ENCODE measurements at places on chromosomes 4 and X.
A peak's percentile ranks its signal among the peaks of the same experiment; 100 is the strongest.

DNA sequence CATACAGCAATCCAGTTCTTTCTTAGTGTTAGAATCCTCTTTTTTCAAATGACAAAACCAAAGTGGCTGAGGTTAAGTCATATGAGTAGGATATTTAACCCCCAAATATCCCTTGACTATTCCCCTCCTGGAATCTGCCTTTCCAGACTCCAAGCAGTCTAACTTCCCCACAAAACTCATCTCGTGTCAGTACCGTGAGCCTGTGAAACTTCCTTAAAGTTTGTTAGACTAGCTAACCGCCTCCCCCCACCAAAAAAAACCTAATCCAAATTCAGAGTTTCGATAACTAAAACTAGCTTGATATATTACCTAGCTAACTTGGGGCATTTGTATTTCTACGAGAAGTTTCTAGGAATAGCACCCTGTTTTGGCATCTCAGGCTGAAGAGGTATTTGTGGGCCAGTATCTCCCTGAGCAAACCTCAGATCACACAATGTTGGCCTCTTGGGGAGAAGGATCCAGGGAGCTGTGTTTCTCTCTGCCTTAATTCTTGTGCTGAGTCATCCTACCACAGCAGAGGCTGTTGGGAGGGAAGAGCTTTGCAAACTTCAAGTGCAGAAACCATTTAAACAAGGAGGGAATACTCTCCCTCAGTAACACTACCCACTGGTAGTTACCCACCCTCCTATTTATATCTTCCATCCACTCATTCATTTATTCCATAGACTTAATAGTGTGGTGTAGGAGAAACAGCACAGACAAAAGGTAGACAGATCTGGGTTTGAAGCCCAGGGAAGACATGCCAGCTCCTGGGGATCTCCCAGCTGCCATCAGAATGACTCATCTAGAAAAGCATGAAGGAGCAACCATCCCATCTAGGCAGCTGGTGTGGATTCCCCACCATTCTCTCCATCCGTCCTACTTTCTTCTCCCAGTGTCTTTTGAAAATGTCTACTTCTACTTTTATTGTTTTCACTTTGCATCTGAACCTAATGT, 39.3 kb upstream of the TXK start:
- DNase-seq: no peak

- DNase-seq: no peak
Observed at GRCh38 chrX:45885931-45886330, 659.3 kb downstream of the ZNF674 start.

DNA sequence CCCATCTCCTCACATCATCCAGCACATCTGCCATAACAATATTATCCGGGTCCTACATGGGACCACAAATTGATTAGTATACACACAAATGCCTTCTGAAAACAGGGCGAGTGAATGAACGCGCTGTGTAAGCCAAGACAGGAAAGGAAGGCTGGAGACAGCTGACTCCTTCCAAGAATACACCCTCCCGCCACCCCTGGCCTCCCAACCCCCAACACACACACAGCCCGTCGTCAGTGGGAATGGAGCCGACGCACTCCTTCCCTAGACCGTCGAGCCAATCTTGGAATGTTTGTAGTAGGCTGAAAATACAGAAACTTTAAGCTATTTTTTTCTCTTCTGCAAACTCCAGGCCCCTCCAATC, 319 bp upstream of the MAGEH1 start:
- no peak for DNase-seq

DNA sequence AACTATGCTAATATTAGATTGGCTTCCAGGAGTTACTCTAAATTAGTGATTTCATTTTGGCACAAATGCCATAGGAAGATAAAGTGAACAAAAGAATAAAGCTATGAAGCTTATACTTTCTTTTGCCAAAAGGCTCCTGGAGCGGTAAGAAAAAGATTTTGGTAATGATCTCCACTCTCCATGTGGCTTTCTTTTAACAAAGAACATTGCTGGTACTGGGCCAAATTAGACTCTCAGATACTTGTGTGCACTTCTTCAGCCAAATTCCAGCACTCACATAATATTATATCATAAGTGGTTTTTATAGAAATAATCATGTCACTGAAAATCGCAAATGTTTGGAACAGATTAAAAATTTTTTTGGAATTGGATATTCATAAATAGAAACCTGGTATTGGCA, 142.4 kb upstream of the FGF13 start:
- no peak for DNase-seq

GRCh38 chr4:64250061-64250460, 159.2 kb downstream of the TECRL start:
- DNase-seq: no peak

GRCh38 chrX:47745416-47745815, 86.4 kb upstream of the UXT start:
- no peak for DNase-seq

DNA sequence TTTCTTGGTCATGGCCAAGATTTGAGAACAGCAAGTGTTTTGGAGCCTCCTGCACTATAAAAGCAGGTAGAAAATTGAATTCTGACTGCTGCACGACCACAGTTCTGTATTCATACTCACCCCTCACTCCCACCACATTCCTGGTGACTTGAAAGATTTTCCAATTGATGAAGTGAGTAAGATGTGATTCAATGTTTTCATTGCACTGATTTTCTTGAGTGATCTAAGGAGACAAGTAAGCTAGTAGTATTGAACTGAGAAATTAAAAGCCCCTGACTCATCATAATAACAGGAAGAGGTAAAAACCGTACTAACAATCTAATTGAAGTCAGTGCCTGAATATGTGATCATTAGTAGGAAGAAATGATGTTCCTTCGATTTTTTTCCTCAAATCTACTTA, 6.1 kb upstream of the SEC24D start:
- DNase-seq: no peak

- DNase-seq: no peak
Observed at GRCh38 chr4:141637565-141637964, 1.2 kb downstream of the IL15 start.

- DNase-seq: no peak
Observed at GRCh38 chr4:182240161-182241130, 2.8 kb upstream of the TENM3 start.

DNA sequence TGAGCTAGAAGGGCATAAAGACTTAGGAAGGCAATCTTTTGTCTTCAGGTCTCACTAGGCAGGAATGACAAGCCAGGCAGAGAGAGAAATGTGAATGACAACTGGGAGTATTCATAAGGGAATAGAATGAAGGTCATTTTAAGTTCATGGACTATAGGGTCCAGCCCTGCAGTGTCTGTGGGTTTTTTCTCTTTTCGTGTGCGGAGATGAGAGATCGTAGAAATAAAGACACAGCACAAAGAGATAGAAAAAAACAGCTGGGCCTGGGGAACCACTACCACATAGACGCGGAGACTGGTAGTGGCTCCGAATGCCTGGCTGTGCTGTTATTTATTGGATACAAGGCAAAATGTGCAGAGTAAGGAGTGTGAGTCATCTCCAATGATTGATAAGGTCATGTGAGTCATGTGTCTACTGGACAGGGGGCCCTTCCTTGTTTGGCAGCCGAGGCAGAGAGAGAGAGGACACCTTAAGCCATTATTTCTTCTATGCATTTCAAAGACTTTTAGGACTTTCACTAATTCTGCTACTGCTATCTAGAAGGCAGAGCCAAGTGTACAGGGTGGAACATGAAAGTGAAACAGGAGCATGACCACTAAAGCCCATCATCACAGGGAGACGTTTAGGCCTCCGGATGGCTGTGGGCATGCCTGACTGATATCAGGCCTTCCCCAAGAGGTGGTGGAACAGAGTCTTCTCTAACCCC, 921.8 kb upstream of the PCDH10 start:
- DNase-seq: no peak

DNA sequence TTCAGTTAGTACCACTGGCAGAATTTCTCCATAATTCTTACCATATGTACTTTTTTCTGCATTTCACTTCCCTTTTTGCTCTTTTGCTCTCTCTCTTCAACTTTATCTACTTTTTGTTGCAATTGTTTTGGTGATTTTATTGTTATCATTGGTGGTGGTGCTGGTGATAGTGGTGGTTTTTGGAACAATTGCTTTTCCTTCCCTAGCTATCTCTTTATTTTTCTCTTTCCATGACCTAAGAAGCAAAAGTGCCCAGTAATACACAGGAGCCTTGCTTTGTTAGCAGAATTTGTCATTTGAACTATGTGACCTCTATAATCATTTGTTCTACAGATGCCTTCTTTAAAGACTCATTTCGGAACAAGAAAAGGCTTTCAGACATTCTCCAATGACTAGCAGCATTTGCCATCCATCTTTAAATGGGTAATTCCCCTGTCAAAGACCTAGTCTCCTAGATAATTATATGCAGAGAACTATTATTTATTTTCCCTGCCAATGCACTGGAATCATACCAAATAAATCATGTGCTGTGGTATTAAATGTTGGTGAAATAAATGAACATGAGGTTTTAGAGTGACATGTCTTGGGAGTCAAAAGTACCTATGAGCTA, 154.5 kb downstream of the GASK1B start:
- no peak for DNase-seq

GRCh38 chr4:6546091-6546490, 28.9 kb upstream of the MAN2B2 start:
- DNase-seq: no peak

GRCh38 chrX:120761810-120762209, 113.9 kb downstream of the CT47B1 start:
- DNase-seq: no peak

GRCh38 chrX:116413273-116413672, 23.1 kb upstream of the SLC6A14 start:
- no peak for DNase-seq

DNA sequence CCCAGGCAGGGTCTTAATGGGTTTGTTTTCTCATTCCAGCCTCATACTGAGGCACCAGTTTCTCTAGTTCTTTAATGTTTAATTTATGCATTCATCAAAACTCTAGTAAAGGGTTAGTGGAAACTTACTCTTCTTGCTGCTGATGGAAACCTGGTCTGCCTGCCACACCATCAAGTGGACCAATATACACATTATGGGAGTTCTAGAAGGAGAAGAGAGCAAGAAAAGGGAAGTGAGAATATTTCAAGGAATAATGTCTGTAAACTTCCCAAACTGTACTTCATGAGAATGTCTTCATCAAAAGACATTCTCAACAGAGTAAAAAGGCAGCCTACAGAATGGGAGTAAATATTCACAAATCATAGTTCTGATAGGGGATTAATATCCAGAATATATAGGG, 20.9 kb upstream of the DHX15 start:
- DNase-seq: no peak

DNA sequence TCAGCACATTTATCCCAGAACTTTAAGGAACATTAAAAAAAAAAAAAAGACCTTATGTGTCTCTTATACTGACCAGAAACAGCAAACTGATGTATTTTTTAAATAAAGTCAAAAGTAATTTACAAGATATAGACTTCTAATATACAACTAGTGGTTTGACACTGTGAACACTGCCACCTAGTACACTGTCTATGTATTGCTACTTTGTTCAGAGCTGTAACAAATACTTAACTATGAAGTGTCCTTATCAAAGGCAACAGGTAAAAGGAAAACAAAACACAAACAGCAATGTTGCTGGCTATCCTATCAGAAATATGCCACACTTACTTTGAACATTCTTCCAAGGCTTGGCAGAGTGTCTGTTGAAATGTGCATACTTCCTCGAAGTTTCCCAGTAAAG, 60.4 kb downstream of the CD40LG start:
- no peak for DNase-seq

DNA sequence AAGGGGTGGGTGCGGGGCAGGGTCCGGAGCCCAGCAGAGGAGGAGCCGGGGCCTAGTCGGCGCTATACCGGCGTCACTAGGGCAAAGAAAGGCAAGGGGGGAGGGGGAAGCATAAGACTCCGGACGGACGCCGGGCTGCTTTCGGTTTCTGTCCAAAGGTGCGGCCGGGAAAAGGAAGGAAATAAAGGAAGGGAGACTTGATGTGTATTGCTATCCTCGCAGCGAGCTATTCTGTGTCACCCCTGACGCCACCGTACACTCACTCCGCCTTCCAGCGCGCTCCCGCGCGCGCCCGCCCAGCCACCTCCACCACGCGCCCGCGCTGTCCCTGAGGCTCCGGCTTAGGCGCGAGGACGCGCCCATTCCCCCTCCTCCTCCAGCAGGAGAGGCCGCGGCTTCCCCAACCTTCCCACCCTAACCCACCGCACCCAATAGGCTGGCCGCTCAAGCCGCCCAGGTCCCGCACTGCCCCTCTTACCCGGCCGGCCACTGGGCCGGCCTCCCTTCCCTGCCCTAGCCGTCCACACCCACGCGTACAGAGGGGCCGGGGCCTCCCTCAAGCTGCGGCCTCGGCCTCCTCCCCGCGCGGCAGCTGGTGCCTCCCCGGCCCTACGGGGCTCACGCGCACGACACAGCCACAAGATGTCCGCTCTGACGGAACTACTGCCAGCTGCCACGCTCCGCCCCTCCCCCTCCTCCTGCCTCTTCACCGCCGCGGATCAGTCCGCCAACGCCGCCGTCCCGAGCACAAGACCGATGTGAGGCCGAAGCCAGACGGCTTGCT, at the start of gene UBE2D3:
Gene UBE2D3, minus strand, starts transcription at position 662 of the 784 bp plus-strand sequence. CDS start 1,043 bp downstream, outside the sequence.
- peak; percentile 91 for DNase-seq

DNA sequence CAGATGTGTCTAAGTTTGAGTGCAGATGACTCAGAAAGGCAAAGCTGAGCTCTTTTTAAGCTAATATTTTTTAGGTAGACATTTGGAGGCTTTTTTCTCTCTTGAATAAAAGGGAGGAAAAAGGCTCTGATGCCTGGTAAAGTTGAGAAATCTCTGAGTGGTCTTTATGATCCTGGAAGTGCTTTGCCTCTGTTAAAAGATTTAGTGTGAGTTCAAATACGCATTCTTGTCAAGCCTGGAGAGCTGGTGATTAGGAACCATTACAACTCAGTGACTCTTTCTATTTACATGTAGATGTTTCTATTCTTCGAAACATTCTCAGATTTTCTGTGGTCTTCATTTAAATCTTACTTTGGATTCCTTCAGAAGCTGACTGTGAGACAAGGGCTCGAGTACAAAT, 143.4 kb upstream of the MED14 start:
- no peak for DNase-seq

DNA sequence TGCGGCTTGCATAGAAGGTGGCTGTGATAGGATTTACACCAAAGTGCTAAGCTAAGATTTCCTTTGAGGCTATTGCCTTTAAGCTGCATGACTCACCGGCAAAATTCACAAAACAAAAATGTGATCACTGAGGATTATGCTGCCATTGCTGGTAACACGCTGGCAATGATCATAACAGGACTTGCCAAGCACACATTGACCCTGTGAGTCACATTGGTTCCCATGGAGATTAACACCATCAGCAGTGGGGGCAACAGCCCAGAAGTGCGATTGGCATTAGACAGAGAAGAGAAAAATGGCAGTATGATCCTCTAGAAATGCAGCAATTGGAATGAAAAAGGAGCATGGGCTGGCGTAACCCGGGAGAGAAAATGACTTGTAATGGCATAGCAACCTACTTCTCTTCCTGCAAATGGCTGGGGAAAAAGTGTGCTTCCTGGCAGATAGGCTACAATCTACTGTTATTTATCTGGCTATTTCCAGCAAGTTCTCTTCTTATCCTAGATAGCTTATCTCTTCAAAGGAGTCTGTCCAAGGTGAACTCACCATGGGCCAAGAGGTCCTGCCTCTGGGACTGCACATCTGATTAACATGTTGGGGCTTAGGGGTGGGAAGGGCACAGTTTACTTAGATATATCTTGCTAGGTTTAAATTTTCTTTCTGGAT, 314.2 kb upstream of the IGFBP7 start:
- DNase-seq: no peak

GRCh38 chrX:103773445-103773844, 3.2 kb upstream of the PLP1 start:
- no peak for DNase-seq

Measured in CD4-positive, alpha-beta T cell treated with Interleukin-6 at 100 ng/mL for 8 hours (primary cell).